ENCODE measurements at places on chromosomes 7 and 10.

DNA sequence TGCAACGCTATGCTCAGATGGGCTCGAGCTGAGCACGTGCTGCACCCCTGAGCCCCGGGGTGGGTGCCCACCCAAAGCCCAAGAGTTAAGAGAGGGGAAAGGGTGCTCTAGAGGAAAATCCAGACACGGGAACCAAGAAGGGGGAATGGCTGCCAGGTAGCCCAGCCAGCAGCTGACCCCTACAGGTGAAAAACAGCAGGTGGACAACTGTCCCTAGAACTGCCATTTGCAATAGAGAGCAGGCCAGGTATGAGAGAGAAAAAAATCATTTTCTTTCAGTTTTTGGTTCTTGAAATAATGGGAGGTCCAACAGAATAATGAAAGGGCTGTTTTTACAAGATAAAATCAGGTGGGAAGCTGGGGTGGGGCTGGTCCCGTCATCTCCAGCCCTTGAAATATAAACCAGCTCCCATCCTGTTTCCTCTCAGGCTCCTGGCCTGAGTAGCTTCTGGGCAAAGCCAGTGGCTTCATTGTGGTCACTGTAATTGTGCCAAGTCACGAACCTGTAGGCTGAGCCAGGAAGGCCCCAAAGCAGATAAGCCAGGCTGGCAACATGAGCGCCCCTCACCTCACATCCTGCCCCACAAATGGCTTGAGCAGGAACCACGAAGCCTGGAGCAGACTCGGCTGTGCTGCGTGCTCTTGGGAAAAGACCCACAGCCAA is 257.8 kb downstream of the SNX10 start:
- DNase-seq: no peak

DNA sequence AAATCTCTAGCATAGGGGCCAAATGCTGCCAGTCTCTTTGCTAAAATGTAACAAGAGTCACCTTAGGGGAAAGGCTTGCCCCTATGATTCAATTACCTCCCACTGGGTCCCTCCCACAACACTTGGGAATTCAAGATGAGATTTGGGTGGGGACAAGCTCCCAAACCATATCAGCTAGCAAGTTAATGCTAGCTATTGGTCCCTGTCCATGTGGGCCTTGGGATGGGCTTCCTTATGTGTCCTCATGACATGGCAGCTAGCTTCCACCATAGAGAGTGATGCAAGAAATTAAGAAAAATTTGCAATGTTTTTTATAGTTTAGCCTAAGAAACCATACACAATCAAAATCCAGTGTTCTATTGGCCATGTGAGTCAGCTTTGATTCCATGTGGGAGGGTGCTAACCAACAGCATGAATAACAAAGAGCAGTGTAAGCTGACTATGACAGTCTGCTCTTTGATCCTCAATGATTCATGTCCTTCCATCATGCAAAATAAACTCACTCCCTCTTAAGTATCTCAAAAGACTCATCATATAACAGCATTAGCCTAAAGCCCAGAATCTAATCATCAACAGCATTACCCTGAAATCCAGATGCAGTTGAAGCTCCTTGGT is 21.7 kb upstream of the ZNF365 start:
- no peak for DNase-seq

- DNase-seq: no peak
Measured at GRCh38 chr7:108049962-108050361, 47.0 kb upstream of the LAMB1 start.

DNA sequence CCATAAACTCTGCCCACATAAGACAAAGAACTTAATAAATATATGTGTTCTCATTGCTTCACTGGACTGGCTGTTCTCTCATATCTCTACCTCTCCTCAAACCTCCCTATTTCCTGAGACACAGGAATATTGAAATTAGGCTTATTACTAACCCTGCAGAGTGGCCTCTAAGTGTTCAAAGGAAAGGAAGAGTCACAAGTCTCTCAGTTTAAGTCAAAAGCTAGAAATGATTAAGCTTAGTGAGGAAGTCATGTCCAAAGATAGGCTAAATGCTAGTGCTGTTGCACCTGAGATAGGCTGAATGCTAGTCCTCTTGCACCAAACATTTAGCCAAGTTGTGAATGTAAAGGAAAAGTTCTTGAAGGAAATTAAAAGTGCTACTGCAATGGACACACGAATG is 41.1 kb downstream of the GNAI1 start:
- no peak for DNase-seq

- DNase-seq: peak; percentile 20
Measured at GRCh38 chr7:65216469-65216868, 157.2 kb upstream of the ZNF92 start.

GRCh38 chr7:2018569-2019460 is 213.9 kb downstream of the MAD1L1 start:
- DNase-seq: no peak

DNA sequence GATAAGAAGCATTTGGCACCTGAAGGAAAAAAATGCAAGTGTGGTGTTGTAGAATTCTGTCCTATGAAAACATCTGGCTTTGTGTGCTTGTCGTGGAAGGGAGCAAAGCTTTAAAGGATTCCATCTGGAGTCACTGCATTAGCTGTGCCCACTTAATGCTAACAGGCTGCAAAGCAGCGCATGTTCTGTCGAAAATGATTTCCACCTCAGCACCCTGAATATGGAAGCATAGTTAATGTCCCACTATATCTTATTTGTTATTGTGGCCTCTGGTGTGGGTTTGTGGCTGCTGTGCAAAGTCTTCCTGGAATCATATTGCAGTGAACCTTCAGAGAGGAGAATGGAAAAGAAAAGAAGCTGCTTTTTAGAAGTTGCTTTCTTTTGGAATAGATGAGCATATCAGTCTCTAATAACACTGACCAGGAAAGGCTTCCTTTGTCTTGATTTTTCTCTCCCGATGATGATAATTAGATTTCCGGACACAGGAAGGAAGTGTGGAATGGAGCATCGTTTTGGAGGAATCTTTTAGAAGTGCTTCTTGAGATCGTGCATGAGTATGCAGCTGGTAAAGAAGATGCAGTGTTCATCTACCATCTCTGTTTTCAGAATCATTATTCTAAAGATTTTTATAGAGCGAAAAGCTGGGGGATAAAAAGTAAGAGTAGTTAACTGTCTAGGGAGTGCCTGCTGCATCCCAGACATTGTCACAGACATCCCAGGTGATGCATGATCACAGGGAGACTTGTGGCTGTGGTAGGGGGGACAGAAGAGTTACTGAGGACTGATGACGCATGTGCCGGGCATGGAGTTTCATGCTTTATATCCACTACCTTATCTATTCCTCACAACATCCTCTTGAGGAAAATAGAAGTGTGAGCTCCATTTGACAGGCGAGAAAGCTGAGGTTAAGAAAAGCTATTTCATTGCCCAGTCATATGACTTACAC is 54.6 kb downstream of the TEX36 start:
- no peak for DNase-seq

DNA sequence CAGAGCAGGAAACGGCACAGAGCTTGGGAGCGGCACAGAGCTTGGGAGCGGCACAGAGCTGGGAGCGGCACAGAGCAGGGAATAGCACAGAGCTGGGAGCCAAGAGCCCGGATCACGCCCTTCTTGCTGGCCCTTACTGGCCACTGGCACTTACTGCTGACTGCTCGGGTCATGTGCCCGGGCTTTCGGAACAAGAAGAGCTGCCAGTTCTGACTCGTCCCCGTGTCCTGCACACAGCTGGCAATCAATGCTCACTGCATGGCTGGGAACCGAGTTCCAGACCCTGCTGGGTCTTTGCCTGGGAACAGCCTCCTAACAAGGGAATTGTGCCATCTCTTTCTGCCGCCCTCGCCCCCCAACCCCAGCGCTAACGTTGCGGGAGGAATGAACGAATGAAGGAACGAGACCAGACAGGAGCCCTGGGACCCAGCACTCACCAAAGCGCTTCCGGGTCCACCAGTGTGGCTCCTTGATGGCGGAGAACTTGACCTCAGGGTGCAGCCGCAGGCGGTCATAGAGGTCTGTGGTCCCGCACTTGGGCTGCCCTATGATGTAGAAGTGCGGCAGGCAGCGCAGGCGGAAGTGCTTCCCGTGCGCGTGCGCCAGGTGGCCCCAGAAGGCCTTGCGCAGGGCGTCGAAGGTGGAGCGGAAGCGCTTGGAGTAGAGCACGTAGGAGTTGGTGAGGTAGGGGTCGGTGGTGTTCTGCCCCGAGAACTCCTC is 49.1 kb downstream of the CHST15 start:
- DNase-seq: no peak

DNA sequence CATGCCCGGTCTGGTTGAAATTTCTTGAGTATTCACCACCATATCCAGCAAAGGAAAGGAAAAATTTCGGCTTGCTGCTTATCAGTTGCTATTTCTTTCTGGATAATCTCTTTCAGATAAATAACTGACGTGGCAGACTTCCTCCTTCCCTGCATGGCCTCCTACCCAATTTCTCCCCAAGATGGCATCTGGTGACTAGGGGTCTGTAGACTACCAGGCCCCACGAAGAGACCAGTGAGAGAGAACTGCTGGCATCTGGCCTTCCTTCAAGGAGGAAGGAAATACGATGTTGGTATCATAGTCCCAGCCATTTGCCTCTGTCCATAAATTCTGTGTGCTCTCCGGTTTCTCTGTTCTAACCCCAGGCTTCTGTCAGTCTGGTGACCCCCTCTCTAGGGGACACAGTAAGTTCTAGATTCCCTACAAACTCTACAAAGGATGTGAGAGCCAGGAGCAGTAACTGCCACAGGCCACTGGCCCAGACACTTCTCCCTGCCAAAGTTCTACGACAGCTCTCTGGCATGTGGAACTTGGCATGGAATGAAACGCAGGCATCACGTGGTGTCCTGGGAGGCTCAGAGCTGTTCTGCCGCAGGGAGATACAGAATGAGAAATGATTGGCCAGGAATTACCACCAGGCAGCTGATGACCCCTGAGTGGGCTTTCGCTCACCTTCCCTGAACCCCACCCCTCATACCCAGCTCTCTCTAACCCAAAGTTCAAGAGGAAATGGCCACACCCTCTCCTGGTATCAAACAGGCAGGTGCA is 30.0 kb upstream of the MSRB2 start:
- no peak for DNase-seq

- no peak for DNase-seq
Measured at GRCh38 chr10:58973235-58973595, 203.2 kb upstream of the PHYHIPL start.

DNA sequence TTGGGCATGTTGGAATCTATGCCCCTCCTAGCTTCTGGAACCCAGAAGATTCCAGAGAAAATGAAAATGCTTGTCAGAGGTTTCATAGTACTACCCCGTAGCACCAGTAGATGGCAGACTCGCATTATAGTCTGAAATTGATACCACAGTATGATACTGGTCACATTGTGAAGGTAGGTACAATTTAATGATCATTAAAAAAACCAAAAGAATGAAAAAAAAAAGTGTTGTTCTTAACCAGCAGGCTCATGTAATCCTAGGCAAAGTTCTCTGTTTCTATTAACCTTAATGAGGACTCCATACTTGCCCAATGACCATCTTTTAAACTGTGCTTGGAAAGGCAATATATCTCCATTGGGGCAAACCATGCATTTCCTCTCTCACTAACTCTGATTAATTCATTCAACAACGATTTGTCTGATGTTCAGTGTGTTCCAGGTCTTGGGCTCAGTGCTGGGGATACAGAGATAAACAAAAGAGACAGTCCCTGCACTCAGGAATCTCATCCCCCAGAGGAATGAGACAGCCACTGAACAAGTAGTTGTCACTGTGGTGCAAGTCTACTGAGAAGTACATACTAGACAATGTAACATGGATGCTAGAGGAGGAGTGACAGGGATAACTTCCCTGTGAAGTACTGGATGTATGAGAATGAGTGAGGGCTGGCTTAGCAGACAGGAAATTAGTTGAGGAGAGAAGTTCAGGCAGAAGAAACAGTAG is 223.5 kb upstream of the PHYHIPL start:
- DNase-seq: no peak

- no peak for DNase-seq
Measured at GRCh38 chr10:98258683-98259454, 9.1 kb downstream of the LOXL4 start.

- no peak for DNase-seq
Measured at GRCh38 chr10:76358743-76359395, 927.4 kb downstream of the LRMDA start.
